Sciatic nerve (tissue), 2 donors: ENCODE measurements at places on chromosomes 1 and 21.
A peak's percentile ranks its signal among the peaks of the same experiment; 100 is the strongest.

DNA sequence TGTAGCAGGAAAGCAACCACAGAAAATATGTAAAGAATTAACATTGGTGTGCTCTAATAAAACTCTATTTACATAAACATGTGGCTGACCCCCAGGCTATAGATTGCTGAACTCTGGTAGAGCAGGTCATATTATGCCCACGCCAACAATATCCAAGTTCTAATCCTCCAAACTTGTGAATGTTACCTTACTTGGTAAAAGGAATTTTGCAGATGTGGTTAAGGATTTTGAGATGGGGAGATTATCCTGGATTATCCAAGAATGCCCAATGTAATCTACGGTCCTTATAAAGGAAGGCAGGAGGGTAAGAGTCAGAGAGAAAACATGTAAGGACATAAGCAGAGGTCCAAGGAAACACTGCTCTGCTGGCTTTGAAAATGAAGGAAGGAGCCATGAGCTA is 201.0 kb downstream of the USH2A start:
- no peak for DNase-seq

DNA sequence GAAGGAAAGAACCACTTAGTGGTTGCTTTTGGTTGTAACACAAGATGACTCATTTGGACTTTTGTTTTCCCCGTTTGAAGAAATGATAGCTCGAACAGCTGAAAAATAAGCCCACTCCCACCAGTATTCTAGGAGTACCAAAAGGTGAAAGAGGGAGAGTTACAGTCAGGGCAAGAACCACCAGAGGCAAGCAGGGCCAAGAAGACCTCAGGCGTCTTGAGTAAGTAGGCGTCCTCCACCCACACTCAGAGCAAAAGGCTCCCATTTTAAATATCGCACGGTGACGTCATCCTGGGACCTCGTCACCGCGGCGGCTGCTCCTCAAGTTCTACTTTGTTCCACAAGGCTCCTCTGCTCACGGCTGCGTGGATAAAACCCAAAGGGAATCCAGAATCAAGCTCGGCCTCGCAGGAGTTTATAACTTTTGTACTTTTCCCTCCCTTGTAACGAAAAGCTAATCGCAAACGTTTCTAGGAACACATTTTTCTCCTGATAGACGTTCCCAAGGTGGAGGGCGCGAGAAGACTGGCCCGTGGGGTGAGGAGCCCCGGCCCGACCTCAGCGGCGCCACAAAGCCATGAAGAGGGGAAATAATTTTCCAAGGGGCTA is 1.2 kb downstream of the BTG3 start:
- DNase-seq = peak; percentile 89

DNA sequence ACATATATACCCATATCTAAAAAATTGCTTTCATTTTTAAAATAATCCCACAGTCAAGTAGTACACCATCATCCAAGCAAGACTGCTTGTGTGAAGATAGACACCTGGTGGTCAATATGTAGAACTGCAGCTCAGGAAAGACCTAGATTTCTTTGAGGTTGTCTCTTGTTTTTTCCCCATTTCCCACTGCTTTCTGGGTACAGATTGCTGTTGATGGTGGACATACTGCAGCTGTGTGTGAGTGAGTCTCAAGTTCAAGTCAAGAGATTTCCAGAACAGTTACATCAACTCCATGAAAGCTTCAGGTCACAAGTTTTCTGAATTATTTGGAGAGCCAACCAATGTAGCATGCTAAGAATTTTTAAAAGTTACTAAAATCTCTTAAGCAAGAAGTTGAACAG is 306.4 kb downstream of the DUSP10 start:
- DNase-seq = no peak

- no peak for DNase-seq
Observed at GRCh38 chr1:20322081-20322824, 31.6 kb downstream of the VWA5B1 start.

- DNase-seq = peak; percentile 69
Observed at GRCh38 chr1:11979028-11979850, 1.0 kb upstream of the MFN2 start.

DNA sequence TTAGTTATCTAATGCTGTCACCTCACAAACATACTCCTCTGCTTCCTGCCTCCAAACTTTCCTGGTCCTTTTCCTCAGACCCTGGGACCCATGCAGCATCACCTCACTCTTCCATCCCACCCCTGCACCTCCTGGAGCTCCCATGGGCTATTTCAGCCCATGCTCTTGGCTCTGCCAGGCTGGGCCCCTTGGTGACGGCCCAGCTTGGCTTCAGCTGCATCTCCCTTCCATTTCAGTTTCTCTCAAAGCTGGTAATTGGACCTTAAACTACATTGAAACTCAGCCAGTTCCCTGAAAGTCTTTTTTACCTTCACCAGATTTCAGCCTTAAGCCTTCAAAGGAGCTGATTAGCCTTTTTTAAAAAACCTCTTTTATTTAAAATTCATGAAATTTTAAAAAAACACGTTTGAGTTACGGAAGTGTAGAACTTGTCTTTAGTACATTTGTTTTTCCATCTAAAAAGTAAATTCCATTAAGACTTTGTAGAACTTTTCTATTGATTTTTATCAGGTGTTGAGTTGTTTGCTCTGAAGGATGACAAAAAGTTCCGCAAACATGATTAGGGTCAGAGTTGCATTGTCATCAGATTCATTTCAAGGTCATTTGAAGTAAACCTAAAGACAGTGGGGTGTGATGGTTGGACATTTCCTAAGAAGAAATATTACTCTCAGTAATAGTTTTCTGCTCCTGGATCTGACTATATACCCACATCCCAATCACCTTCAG is 33.5 kb downstream of the AGT start:
- no peak for DNase-seq

DNA sequence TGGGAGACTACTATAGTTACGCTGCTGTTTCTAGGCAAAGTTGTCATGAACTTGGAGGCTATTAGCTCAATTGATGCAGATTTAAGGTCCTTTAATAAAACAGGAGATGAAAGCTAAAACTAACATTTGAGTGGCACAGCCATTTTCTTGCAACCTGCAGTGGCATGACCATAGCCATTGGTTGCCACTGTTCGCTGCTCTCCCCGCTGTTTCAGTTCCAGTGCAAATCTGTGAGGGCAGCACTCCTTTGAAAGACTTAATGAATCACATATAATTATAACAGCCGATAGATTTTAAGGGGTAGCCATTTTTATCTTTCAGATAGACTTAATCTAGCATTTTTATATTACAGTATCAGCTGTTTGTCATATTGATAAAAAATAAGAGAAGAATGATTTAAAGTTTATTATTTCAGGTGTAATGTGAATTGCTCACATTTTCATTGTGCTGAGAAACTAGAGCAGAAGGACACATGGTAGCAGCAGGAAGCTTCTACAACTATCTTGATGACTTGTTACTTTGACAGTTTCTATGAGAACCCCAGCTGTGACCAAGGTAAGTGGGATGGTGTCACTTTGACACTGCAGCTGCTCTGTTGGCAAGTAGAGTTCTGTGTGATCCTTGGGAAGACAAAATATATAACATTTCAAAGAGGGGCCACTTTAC is 203.7 kb downstream of the PLA2G4A start:
- DNase-seq = no peak

- DNase-seq = no peak
Observed at GRCh38 chr21:42491328-42491727, 4.7 kb downstream of the RSPH1 start.

GRCh38 chr1:214898161-214898560 is 184.4 kb upstream of the KCNK2 start:
- DNase-seq = no peak

DNA sequence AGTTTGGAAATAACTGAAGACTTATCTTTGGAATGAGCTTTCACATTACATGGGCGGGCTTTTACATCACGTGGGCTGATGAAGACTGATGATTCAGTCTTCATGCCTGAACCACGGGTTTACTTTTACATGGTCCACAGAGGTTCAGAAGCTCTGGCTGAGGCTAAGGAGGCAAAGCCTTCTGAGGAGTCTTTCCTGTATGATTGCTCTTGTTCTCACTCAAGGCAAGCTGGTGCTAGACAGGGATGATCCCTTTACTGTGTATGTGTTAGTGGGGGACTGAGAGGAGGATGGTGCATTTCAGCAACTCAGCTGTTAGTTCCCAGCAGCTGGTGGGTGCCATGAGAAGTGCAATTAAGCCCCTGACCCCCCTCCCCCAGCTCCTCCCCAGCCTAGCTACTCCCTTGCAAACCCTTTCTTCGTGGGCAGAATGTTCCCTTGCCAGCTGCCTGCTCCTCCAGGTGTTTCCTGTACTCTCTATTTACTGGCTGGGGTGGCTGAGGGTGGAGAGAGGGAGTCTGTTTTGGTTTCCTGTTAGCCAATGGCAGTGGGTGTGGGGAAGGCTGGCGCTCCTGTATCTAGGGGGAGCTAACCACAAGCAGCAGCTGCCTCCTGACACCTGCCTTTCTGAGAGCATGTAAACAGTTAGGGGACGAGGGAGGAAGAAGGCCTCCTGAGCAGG is 15.4 kb downstream of the BTG2 start:
- DNase-seq = no peak

DNA sequence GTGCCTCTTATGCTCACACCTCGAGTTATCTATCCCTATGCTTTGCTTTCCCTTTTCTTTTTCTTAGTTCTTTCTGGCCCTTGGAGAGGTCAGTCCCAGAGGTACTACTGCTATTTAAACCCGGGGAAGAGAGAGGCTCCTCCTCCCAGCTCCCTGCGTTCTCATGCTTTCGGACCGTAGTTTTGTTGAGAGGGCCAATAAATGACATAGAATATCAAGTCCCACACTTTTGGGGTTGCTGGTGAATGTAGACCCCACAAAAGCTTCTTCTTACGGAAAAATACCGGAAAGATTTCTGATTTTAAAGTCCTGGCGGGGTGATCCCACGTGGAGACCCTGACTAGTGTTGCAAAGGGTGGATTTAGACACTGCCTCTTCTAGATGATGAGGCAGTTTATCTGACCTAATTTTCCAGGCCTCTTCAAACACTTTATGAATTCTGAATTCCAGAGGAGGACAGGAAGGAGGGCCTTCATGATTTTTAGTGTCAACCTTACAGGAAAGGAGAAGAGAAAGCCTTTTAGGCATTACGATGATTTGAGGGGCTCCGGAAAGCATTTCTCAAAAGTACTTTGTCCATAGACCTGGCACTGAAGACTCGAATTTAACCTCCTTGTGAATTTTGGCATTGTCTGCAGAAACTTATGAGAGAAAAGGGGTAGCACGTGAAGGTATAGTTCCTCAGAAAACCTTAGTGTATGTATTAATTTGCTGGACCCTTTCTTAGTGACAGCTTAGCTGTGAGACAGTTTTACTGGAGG is 694 bp downstream of the TMEM167B start:
- no peak for DNase-seq

DNA sequence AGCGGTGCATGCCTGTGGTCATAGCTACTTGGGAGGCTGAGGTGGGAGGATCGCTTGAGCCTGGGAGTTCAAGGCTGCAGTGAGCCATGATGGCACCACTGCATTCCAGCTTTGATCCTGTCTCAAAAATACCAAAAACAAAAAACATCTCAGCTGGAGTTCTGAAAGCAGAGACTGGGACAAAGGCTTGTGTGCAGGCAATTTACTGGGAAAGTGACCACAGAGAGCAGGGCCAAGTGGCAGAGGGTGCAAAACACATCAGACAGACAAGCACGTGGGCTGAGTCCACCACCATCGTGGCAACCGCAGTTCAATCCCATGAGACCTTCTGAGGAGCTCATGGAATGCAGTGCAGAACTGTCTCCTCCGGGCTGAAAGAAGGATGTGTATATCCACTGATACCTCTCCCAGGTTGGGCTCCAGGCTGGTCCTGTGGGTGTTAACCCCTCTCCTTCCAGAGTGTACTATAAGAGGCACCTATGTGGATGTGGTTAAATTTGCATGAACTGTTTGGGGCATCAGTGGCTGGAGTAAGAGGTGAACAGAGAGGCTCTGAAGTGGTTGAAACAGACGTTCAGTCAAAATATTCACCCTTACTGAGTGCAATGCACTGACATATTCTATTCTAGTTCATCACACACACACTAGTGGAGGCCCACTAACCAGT is 10.8 kb downstream of the PIGP start:
- no peak for DNase-seq

- DNase-seq = no peak
Observed at GRCh38 chr1:236543065-236543669, 19.4 kb downstream of the LGALS8 start.

DNA sequence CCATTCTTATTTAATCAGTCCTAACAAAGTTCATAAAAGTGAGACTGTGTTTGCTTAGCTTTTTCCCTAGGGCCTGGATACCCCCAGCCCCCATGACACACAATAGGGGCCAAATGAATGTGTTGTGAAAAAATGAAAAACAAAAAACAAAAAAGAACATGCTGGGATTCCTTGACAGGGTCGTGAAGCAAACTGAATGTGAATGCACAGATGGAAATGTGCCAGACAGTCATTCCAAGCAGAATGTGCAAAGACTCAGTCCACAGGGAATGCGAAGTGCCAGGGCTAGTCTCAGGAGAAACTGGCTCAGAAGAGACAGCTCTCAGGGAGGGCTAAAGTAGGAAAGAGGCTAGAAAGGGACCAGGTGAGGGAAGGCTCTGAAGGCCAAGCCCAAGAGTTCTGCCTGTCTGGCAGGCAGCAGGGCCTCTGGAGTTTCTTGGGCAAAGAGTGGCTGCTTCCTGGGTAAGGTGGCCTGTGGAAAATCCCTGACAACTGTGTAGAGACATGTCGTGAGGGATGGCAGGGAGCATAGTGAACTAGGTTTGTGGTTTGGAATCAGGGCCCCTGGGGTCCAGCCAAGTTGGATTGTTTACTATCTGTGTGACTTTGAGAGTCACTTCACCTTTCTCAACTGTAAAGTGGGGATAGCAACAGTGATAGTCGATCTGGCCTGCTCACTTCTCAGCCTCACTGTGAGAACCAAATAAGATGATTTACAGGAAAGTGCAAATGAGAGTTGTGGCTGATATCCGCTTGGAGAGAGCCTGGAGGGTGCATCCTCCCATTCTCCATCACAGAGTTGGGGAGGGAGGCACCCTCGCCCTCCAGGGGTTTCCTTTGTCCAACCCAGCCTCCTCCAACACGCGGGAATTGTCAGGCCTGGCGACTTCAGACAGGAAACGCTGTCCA is 1.2 kb upstream of the ADAM15 start:
- no peak for DNase-seq

- no peak for DNase-seq
Observed at GRCh38 chr21:16536643-16537434, 807.1 kb downstream of the USP25 start.

DNA sequence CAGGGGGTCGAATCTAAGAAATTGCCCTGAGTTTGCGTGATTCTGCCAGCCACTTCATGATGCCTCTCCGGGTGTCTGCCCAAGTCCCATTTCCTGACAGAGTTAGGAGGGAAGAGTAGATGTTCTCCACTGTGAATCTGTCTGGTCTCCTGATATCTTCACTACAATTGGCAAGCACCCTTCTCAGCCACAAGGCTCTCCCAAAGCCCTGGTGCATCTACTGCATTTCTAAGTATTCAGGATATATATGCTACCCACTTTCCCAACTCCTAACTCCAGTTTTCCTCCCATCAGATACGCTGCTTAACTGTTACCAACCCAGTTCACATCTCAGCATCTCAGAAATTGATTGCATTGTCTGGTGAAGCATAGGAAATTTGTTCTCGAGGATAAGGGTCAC is 25.9 kb upstream of the OVAAL start:
- no peak for DNase-seq
